ENCODE measurements at places on chromosomes 1 and 21. TPM values are rescaled to one million over a fixed set of nuclear protein-coding genes. Genes with fewer than 3 reads are reported as not detected.

GRCh38 chr1:168135921-168136708 lies 615 bp downstream of the GPR161 start:
- DNase-seq, result no peak

- no peak for DNase-seq
Observed at GRCh38 chr1:99565606-99566289, 80.2 kb upstream of the PALMD start.

SEMA4A gene
- polyA plus RNA-seq, result 0.58 TPM

- no peak for DNase-seq
Observed at GRCh38 chr1:53285969-53286760, 41.7 kb downstream of the LRP8 start.

EPHB2 gene
- polyA plus RNA-seq, result 41.7 TPM

RGS16 gene
- polyA plus RNA-seq, result 0.10 TPM

KRTAP12-2 gene
- polyA plus RNA-seq, result not detected

- no peak for DNase-seq
Observed at GRCh38 chr1:150152182-150152536, 2.4 kb downstream of the PLEKHO1 start.

DNA sequence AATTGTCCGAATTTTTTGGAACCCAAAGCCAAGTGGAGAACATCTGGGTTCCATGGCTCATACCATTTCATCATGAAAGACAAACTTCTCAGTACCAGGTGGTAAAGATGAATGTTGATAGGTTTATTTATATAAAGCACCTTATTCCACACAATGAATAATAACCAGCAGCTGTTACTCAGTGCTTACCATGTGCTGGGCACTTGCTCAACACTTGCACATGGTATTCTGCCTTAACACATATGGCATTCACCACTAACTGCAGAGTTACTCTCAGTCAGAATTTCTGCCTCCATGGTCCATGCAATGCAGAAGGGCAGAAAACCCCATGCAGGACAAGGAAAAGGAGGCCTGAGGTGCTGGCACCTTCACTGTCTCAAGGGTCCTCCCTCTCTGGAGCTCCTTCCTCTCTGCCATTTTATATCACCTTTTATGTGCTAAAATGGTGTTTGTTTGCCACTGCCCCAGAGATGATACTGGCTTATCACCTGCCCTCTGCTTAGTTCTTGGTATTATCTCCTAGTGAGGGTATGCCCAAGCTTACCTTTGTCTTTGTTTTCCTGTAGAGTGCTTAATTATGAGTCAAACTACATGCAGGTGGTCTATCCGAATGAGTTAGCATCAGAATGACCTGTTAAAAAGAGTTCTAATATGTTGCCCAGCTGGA lies 76.7 kb upstream of the ZNF326 start:
- DNase-seq, result no peak

GRCh38 chr1:244552336-244552735 lies 91.3 kb downstream of the CATSPERE start:
- DNase-seq, result no peak

DNA sequence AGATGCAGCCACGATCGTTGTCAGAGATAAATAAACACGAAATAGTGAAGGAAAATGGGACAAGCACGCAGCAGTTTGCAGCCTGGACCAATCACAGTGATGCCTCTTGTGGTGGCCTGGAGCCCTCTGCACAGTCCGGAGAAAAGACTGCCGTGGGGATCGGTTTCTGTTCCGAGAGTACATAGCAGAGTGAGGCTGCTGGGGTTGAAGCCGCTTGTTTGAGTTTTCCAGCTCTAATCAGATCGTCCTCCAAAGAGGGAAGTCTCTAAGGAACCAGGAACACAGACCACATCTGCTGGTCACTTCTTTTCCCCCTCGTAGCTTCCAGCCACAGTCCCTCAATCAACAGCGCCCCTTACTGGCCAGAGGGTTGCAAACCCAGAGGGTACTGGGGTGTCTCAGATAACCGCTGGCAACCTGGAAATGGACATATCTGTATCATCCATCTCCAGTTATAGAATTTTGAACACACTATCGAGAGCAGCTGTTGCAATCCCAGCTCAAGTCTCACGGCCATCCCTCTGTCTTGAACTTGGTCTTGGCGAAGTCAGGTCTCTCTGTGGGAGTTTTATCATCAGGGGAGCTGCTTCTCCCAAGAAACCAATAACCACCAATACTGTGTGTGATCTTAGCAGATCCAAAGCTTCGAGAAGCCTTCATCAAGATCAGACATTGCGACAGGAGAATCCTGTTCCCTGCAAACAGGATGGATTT lies 57.4 kb downstream of the OLIG1 start:
- DNase-seq, result peak; percentile 30

DNA sequence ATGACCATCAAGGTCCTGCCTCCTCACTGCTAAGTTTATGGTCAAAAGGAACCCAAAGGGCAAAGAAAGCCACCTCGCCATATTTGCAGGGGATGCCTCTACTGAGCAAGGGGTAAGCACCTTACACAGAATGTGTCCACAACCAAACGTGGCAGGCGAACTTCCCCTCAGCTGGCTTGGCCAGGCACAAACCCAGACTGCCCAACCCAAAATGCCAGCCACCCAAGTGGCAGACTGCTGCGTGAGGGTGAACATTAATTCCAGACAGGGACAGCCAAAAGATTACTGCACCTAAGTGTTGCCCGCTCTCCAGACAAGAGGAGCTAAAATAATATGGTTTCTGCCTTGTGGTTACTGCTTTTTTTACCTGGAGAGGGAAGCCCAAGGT lies 16.0 kb downstream of the ZNF697 start:
- no peak for DNase-seq

DNA sequence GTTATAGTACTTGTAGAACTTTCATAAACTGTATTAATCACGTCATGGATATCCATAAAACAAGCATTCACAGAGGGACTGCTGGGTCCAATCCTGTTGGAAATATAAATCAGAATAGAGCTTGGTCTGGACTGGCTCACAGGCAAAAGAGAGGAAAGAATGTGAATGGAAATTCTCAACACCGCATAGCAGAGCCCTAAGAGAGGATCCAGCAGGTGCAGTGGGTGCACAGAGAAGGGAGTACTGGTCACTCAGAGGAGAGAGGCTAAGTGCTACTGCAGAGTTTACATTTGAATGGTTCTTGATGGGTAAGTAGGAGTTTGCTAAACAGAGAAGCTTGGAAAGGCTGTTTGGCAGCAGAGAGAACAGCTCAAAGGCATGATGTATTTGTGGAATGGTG lies 231.7 kb downstream of the PAPPA2 start:
- no peak for DNase-seq

DNA sequence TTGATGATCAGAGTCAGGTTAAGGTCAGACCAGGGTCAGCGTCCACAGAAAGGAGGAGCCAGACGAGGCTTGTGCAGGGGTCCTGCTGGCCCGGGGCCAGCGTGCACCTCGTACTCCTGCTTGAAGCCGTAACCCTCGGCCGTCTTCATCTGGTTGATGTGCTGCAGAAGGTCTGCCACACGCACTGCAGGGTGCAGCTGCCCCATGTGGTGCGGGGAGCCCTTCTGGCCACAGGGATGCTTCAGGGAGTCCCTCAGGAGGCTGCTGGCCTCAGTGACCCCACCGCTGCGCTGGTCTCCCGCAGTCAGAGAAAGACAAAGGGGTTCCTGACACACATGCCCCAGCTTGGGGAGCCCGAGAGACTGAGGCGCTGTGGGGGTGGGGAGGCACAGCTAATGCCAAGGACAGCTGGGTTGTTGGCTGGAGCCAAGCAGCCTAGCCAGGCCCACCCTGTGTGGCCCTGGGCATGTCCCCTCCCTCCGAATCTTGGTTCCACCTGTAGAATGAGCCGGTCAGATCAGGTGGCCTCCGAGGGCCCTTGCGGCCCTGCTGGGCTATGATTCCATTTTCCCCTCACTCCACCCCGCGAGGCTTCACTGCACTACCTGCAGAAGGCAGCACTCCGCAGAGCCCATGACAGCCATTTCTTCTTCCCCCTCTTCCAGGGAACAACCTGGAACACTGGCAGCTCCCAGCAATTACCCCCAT lies 251.9 kb downstream of the PTPRU start:
- no peak for DNase-seq

GRCh38 chr1:108583757-108584427 lies 24.0 kb downstream of the EEIG2 start:
- no peak for DNase-seq

DNA sequence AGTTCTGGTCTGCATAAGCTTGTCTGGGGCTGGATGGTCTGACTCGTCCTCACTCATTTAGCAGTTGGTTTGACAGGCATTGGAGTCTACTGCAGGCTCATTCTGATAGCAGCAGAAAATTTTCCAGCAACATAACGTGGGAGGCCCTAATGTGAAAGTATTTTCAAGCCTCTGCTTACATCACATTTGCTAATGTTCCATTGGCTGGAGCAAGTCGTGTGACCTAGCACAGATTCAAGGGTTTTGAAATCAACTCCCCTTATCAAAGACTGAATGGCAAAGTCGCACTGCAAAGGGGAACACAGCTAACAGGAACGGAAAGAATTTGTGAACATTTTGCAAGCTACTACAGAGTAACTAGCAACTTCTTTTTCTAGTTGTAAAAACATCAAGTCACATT lies 2.3 kb upstream of the USH2A start:
- no peak for DNase-seq

RPF1 gene
- 46.5 TPM for polyA plus RNA-seq

DNA sequence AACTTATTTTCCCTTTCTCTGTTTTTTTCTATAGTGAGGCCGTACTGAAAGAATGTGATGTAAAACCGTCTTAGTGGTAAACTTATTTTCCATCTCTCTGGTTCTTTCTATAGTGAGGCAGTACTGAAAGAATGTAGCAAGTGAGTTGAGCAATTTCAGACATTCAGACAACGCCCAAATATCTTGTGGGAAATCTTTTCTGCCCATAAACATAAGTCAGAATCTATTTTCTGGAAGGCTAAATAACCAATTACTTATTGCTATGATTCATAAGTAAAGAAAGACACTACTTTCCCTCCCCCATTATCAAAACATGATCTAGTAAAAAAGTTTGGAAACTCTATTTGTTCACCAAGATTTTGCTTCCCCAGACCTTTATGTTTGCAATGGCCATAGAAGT lies 18.8 kb upstream of the SCCPDH start:
- peak; percentile 79 for DNase-seq

TTC22 gene
- not detected for polyA plus RNA-seq

KCNJ15 gene
- polyA plus RNA-seq, result 0.07 TPM

- DNase-seq, result peak; percentile 20
Observed at GRCh38 chr1:54577612-54578011, 29.6 kb downstream of the ACOT11 start.

STX12 gene
- 34.5 TPM for polyA plus RNA-seq

GRCh38 chr1:47459253-47459788 lies 21.5 kb downstream of the FOXD2 start:
- DNase-seq, result no peak

MED8 gene
- 63.7 TPM for polyA plus RNA-seq

- no peak for DNase-seq
Observed at GRCh38 chr1:214525535-214526019, 25.8 kb downstream of the PTPN14 start.

- no peak for DNase-seq
Observed at GRCh38 chr1:93615582-93616150, 66.0 kb downstream of the BCAR3 start.

GRCh38 chr1:182662121-182662890 lies 22.1 kb downstream of the RGS8 start:
- DNase-seq, result no peak

DNA sequence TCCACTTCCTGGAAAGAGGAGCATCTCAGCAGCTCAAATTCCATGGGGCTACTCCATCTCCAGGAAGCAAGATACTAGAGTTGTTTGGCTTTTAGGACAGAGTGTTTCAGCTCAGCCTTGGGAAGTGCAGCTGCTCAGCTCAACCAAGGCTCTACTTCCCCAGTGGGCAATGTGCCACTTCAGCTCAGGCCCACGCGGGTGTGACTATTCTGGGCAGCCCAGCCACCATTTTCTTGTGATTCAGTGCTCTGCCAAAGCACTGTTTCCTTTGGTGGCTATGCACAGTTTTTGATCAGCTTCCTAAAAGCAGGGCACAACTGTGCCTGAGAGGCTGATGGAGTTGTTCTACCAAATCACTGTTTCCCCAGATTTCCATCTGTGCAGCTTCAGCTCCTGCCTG lies 1104.9 kb upstream of the TMPRSS15 start:
- no peak for DNase-seq

GRCh38 chr1:3261969-3262579 lies 192.4 kb upstream of the ARHGEF16 start:
- DNase-seq, result no peak

All from AG04450 (cell line).